ENCODE measurements at places on chromosomes 2 and 18. TPM values are rescaled to one million over a fixed set of nuclear protein-coding genes. Genes with fewer than 3 reads are reported as not detected.
A peak's percentile ranks its signal among the peaks of the same experiment; 100 is the strongest.

Gene CIDEA
- not detected for total RNA-seq

Gene ASAP2
- 3.3 TPM for total RNA-seq

Gene PFN4
- total RNA-seq = not detected

Gene ATP6V1B1
- not detected for total RNA-seq

Gene TUBA4B
- total RNA-seq = not detected

GRCh38 chr18:31617031-31617717 lies 25.5 kb downstream of the TTR start:
- H3K27ac ChIP-seq = no peak overlapping the region
- no peak overlapping the region for H3K4me3 ChIP-seq
- no peaks in the 10 kb centered on the region for H3K36me3 ChIP-seq

- DNase-seq = no peak
- H3K27ac ChIP-seq = no peak overlapping the region
- no peak overlapping the region for H3K4me3 ChIP-seq
- H3K36me3 ChIP-seq = no peaks in the 10 kb centered on the region
- H3K4me1 ChIP-seq = no peaks in the 10 kb centered on the region
Observed at GRCh38 chr18:59376351-59376935, 17.4 kb upstream of the LMAN1 start.

DNA sequence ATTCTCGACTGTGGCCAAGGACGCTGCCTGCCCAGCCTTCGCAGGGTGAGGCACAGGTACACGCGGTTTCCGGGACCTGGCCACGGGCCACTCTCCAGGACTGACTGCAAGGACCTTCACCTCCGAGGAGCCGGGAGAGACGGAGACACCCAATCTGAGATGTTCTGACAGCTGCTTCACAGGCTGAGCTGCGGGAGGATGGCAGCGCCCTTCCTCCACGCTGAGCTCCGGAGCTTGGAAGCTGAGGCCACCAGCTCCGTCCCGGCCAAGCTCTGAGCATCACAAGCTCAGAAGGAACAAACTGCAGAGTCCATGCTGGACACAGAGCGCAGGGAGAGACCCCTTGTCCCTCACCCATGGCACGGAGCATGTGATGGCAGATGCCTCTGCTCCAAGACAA lies 71.1 kb upstream of the CTDP1 start:
- no peaks in the 10 kb centered on the region for H3K36me3 ChIP-seq
- no peak overlapping the region for H3K4me3 ChIP-seq
- no peak overlapping the region for H3K27ac ChIP-seq
- H3K4me1 ChIP-seq = peaks cover 11% of the 10 kb centered on the region

DNA sequence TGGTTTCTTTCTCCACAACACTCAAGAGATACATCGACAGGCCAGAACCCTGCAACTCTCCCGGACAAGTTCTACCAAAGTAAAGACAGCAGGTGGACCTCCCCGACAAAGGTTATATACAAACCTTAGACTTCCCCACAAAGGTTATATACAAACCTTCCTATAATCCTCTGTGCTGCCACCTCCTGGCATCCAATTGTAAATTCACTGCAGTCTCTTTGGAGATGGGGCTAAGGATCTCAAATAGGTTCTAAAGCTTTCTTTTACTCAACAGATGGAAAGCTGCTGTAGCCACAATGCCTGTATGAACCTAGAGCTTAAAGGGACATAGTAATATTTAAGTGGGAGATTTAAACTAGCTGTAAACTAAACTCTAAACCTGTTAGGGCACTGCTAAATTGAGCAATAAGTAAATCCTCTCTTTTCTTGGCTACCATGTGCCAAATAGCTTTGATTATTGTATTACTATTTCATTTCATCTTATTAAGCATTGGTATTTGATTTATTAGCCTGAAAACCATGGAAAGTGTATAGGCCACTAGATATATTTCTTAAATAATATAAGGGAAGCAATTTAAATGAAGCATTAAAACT lies 9.8 kb upstream of the MREG start:
- H3K27me3 ChIP-seq = no peaks in the 10 kb centered on the region
- H3K4me1 ChIP-seq = no peaks in the 10 kb centered on the region
- no peak overlapping the region for H3K27ac ChIP-seq
- H3K36me3 ChIP-seq = no peaks in the 10 kb centered on the region

DNA sequence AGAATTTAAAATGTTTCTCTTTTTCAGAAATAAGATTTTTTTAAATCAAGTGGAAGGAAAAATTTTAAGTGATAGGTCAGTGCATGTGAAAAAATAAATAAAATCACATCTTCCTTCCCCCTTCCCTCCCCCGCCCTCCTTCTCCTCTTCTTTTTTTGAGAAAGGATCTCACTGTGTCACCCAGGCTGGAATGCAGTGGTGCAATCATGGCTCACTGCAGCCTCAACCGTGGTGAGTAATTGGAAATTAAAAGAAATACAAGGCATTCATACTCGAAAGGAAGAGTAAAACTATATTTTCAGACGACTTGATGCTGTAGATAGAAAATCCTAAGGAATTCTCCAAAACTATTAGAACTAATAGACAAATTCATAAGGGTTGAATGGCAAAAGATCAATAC lies 16.9 kb upstream of the CRACDL start:
- H3K36me3 ChIP-seq = no peaks in the 10 kb centered on the region
- H3K4me1 ChIP-seq = no peaks in the 10 kb centered on the region
- no peak for DNase-seq
- peaks cover 16% of the 10 kb centered on the region for H3K27me3 ChIP-seq

DNA sequence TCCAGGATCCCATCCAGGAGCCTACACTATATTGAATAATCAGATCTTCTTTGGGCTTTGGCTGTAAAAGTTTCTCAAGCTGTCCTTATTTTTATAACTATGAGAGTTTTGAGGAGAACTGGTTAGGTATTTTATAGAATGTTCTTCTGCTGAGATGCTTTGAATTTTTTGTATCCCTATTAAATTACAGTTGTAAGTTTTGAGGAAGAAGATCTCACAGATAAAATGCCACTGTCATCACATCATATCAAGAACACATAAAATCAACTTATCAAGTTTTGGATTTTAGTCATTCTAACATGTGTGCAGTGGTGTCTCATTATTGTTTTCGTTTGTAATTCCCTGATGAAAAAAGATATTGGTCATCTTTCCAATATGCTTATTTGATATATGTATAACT lies 260.2 kb upstream of the COL3A1 start:
- no peak overlapping the region for H3K4me3 ChIP-seq
- no peak for DNase-seq
- no peaks in the 10 kb centered on the region for H3K27me3 ChIP-seq
- H3K27ac ChIP-seq = no peak overlapping the region

- H3K36me3 ChIP-seq = no peaks in the 10 kb centered on the region
- H3K27ac ChIP-seq = peak overlapping the region; percentile 59
- no peaks in the 10 kb centered on the region for H3K4me1 ChIP-seq
Observed at GRCh38 chr2:147374423-147374811, 470.4 kb upstream of the ACVR2A start.

Data from esophagus squamous epithelium (tissue), 5 donors.